ENCODE measurements at places on chromosomes 16 and 17.

DNA sequence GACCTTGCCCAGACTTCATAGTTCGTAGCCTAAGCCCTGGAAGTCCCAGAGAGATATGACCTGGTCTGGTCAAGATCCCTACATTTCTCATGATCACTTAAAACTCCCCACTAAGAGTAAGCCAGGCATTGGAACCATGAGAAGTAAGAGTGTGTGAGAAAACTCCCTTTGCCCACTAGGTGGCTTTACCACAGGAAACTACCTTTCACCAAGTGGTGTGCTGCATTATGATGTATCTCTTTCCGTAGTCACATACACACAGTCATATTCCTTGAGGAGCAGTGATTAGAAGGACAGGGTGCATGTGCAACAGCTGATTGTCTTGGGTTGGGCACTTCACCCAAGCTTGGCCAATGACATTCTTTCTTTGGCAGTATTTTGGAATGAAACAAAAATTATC is 639.3 kb downstream of the KCNJ2 start:
- no peak for DNase-seq

- no peak for DNase-seq
These were observed 461.2 kb upstream of the CDH5 start for GRCh38 chr16:65905331-65905730.

DNA sequence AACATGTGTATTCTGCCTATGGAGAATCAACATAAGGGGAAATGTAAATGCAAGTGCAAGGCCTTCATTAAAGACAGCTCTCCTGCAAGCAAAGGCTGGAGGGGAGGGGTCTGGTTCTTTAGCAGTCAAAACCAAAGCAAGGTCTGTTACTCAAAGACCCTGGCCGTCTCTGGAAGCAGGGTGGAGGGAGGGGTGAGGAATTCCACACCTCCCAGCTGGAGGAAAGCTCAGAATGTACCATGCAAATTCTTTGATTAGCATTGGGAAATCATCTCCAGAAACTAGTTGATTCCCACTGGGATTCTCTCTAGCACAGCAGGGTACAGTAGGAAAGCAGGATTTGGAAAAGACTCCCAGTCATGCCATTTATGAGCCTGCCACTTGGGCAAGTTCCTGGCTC is 77.3 kb upstream of the ASIC2 start:
- DNase-seq, result no peak

DNA sequence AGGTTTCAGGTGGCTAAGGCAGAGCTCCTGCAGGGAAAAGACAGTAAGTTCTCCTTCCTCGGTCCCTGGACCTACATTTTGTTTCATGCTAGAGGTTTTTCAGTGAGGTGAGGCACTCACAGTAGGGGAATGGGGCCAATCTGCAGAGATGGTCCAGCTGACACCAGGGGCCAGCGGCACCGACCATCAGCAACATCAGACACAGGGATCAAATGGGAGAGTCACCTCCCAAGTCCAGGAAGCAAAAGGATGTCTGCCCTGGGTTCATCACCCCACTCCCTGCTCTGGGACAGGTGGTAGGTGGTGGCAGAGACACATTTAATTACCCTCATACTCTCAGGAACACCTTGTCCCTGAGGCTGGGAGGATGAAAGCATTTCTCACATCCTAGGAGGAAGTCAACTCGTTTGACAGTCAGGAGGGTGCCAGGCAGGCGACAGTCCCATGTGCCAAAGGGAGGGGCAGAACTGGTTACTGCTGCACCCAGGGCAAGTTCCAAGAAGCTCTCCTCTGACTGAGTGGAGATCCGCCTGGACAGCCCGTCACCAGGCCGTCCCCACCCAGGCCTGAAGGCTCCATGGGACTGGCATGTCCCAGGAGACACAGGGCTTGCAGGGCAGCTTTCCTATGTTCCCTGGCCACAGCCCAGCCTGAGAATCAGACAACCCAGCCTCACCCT is 19.2 kb downstream of the ATP6V0D1 start:
- no peak for DNase-seq

DNA sequence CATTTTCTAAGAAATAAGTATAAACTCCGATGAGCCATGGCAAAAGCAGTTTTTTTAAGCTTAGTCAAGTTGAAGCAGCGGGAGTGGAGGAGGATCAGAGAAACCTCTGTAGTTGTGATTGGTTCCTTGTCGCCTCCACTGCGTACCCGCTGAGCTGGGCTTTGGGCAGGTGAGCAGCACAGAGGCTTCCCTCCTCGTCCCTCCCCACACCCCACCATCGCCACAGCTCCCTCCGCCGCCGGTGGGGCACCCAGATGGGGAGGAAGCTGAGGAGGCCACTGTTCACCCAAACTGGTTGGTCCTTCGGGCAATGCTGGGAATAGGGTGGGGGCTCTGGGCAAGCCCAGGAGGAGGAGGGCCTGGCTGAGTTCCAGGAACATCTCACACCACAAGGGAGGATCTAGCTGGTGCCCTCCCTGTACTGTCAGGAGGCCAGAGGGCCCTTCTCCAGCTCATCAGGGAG is 5.2 kb upstream of the MRPL38 start:
- peak; percentile 14 for DNase-seq

DNA sequence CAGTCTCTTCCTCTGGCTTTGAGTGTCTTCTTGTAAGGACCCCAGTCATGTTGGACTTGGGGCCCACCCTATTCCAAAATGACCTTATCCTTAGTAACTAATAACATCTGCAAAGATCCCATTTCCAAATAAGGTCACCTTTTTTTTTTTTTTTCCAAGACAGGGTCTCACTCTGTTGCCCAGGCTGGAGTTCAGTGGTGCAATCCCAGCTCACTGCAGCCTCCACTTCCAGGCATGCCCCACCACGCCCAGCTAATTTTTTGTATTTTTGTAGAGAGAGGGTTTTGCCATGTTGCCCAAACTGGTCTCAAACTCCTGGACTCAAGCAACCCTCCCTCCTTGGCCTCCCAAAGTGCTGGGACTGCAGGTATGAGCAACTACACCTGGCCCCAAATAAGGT is 118.8 kb upstream of the GSE1 start:
- DNase-seq, result no peak

DNA sequence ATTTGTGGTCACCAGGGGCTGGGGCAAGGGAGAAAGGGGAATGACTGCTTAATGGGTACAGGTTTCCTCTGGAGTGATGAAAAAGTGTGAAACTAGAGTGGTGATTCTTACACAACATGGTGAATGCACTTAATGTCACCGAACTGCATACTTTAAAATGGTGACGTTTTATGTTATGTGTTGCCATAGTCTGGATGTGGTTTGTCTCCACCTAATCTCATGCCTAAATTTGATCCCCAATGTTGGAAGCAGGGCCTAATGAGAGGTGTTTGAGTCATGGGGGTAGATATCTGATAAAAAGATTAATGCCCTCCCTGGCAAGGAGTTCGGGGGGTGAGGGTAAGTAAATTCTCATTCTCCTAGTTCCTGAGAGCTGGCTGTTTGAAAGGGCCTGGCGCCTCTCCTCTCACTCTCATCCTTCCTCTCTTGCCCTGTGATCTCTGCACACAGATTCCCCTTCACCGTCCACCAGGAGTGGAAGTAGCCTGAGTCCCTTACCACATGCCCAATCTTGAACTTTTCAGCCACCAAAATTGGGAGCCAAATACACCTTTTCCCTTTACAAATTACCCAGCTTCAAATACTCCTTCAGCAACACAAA is 15.3 kb downstream of the XPO6 start:
- peak; percentile 25 for DNase-seq

- no peak for DNase-seq
These were observed 229.3 kb downstream of the IRF8 start for GRCh38 chr16:86128246-86128645.

DNA sequence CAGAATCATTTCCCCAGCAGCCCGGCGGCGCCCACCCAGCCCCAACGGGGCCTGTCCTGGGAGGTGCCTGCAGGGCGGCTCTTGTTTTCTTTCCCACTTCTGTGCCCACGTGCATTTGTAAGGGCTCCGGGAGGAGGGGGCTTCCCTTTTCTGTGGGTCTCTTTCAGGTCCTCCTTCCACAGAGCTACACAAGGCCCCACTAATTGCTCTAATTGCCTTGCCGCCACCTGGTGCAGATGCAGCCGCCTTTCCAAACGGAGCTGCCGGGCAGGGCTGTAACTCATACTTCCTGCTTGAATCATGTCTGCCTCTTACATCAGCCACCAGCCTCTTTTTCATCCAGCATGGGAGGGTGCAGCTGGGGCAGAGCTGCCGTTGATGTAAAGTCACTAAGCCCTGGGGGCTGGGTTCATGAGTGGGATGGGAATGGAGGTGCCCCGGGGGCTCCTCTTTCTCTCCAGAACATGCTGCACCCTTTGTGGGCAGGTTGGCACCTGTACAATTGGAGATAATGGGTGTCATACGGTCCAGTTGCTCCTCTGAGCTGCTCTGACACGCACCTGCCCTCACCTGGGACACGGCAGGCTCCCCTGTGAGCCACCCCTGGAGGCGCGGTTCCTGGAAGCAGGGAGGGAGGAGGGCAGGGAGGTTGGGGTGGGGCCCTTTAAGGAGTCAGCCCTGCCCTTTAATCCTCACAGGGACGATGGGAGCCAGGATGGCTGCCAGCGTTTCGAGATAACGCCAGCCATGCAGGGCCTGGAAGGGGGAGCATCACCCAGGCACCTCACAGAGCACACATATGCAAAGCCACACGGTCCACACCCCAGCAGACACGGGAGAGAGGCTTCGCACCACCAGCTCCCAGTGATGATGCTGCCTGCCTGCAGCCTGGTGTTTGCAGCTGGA is 41.1 kb upstream of the KLHDC4 start:
- DNase-seq, result peak; percentile 95

DNA sequence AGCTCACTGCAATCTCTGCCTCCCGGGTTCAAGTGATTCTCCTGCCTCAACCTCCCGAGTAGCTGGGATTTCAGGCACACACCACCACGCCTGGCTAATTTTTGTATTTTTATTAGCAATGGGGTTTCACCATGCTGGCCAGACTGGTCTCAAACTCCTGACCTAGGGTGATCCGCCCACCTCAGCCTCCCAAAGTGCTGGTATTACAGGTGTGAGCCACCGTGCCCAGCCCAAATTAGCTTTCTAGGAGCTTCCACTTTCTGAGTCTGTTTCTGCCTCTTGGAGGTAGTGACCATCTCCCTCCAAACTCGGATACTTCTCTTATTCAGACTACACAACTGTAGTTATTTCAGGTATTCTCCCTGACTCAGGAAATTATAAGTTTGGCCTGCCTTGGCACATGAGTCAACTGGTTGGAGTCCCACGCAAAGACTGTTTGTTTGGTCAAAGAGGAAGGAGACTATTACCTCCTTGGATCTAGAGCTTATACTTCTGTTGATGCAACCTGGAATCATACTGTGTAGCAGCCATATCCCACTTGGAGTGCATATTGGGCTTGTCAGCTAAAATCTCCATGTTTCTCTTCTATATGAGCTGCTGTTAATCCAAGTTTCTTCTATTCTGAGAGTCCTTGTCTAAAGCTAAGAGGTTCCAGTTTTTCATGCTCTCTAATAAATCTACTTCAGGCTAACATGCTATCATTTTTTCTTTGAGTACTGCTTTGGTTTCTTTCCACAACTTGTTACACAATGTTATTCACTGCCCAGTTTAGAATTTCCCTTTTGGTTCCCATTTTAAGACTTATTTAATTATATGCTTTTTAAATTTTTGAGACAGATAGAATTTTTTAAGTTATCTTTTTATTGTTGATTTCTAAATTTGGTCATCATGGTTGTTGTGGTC is 7.5 kb downstream of the IL4R start:
- peak; percentile 48 for DNase-seq

- DNase-seq, result no peak
These were observed 1.2 kb downstream of the GNA13 start for GRCh38 chr17:65055280-65055707.

GRCh38 chr17:80424878-80425765 is 10.2 kb downstream of the ENDOV start:
- no peak for DNase-seq

GRCh38 chr17:19322861-19323260 is 39.7 kb downstream of the B9D1 start:
- no peak for DNase-seq

DNA sequence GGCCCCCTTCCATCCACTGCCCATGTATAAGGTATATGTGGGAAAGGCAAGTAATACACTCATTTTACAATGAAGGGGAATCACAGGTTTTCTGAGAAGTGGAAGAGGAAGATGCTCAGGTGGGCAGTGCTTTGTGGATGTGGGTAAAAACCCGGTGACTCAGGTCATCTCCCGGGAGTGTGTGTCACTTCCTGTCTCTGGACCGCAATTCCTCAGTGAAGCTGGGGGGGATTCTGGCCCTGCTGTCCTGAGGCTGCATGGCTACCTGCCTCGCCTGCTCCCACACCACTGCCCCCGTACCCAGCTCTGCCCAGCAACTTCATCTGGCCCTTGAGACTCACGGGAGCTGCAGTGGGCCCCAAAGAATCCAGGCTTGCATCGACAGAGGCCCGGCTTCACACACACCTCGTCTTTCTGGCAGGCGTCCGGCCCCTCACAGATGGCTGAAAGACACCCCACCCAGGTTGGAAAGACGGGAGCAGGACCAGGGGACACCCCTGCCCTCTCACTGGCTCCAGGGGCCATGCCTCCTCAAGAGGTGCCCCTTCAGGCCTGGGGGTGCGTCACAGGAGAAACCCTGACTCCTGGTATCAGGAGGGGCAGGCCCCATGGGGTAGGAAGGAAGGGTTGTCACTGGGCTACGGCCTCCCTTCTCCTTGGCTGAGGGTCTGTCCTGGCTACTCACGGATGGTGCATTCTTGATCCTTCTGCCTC is 882 bp downstream of the SCARF1 start:
- DNase-seq, result peak; percentile 70

DNA sequence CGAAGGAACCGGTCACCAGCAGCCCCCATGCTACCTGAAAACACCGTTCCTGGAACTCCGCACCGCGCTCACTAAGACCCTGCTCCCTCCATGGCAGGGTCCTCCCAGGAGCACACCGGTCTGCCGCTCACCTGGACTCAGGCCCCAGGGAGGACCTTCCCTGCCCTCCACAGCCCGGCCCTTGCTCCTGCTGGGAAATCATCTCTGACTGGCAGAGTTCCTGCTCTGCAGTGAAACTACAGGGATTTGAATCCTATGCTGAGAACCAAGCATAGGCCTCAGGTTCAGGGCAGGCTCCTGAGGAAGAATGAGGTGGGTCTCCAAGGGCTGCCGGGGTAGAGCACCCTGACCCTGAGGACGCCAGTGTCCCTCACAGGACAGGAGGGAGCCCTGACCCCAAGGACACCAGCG is 88.5 kb downstream of the KCNJ12 start:
- DNase-seq, result no peak

DNA sequence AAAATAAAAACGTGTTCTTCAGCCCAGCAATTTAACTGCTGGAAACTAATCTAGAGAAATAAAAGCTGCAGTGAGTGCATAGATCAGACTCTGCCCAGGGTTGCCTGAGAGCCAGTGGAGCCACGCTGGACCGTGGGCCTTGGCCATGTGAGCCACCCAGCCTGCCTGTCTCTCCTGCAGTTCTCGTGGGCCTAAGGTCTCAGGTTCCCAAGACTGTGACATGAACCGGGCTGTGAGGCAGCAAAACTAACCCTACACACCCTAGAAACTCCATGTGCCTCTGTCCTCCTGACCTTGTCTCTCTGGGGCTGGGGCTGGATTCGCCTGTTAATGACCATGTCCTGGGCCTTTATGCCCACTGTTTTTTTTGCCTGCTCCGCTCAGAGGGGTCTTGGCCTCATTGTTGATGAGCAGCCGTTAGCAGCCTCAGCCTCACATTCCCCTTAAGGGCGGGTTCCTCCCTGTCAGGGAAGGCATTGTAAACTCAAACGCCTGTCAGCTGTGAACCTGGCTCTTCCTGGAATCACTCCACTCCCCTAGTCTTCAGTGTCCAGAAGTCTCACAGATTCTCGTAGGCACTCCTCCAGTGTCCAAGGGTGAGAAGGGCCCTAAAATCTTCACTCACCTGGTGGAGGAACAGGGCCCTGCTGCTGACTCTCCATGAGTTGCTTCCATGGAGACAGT is 16.9 kb downstream of the C16orf90 start:
- DNase-seq, result no peak
